Activated naive CD4-positive, alpha-beta T cell (primary cell): ENCODE measurements at places on chromosomes 4 and X.

GRCh38 chr4:5054532-5054931 lies 3.3 kb downstream of the STK32B start:
- no peak for DNase-seq

DNA sequence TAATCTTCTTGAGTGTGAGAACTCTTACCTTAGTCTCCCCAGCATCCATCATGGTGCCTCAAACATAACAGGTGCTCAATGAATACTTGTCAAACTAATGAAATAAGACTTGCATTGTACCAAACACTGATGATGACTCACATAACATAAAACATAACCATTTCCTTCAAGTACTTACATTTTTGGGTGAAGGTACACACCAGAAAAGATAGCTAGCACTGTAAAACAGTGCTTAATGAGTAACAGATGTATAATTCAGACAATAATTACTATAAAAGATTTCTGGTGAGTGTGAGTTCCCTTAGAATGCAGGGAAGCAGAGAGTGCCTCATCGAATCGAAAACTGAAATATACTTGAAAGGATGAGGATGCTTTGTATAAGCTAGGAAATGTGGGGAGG lies 70.1 kb upstream of the HCCS start:
- DNase-seq, result no peak

DNA sequence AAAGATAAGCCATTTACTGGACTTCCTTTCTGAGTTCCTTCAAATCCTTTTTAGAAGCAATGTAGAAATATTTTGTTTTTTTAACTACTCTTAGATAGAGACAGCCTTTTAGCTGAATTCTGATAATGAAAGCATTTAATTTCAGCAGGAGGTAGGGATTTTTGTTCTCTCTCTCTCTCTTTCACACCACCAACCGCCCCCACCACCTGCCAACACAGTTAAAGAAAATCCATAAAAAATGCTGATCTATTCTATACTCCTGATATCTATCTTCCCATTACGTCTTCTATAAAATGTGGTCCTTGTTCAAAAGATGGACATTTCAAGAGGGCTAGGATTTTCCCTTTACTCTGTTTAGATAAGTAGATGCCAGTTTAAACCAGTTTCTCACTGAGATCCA lies 104.5 kb downstream of the DCLK2 start:
- DNase-seq, result no peak

DNA sequence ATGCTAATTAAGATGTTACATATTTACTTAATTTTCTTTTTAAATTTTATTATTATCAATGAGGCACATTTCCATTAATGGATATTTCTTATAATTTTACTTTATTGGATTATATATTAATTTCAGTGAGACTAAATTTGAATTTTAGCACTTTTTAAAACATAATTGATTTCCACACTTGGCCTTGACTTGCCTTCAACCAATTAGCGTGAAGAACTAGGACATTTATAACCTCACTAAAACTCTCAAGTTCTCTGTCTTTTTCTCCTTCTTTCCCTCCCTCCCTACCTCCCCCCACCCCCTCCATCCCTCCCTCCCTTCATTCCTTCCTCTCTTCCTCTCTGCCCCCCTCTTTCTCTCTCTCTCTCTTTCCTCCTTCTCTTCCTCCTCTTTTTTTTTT lies 1618.1 kb downstream of the C4orf33 start:
- no peak for DNase-seq

DNA sequence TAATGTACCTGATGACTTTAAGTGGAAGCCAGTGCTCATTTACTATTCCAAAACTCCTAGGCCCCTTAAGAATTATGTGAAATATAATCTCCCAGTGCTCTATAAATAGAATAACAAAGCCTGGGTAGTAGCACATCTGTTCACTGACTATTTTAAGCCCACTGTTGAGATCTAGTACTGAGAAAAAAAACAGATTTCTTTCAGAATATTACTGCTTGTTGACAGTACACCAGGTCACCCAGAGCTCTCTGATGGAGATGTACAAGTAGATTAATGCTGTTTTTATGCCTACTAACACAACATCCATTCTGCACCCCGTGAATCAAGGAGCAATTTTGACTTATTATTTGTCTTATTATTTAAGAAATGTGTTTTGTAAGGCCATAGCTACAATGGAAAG lies 75.7 kb downstream of the FAM47C start:
- DNase-seq, result no peak

DNA sequence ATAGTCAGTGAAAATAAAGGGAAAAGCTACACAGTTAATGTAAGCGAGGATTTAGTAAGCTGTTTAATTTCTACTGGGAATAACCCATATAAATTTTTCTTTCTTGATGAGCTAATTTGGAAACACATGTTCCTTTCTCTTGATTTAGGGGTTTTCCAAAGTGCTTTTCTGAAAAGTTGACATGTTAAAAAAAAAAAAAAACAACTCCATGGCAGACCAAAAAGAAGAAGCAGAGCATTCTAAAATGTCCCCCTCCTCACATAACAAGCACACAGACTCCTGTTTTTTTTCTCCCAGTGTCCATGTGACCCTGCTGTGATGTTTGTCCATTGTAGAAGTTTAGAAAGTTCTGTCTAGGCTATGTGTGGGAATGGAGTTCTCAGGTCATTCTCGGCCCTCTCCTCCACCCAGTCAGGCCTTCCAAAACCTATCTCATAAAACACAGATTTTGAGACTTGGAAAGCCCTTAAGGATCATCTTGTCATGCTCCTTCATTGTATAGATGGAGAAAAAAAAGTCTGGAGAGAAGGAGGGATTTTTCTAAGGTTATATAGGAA lies 792 bp downstream of the CLIC2 start:
- DNase-seq, result no peak

GRCh38 chr4:123893011-123893981 lies 496.7 kb downstream of the SPRY1 start:
- no peak for DNase-seq

GRCh38 chrX:56228914-56229313 lies 3.2 kb upstream of the KLF8 start:
- DNase-seq, result no peak

DNA sequence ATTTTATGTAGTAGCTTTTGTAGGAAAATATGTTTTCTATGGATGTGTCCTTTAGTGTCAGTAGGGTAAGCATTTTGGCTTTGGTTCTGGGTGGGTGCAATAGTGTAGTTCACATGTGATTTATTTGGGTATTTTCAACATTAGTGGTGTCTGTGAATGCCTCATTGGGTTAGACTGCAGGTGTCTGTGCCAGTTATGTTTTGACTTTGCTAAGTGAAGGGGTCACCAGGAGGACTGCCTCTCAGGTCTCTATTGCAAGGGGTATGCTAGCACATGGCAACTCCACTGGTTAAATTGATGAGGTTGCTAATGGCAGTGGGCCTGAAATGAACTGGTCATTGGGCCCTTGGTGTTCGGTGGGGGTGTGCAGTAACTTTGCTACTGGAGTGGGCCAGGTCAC lies 467.1 kb downstream of the NAF1 start:
- DNase-seq, result no peak

DNA sequence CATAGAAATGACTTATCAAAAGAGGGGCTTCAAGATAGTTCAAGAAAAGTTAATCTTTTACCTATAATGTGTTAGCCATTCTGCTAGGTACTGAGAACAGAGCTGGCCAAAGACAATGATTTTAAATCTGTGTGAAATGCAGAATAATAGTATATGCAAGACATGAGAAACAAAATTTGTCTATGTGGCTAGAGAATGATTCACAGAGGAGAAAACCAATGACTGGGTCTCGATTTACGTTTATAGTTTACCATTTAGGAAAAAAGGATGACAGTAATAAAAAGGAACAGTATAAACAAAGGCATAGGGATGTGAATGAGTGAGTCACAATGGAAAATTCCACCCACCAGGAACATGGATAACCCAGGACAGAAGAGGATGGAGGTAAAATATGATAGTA lies 31.9 kb downstream of the NPFFR2 start:
- no peak for DNase-seq

GRCh38 chr4:20394512-20394911 lies 142.8 kb downstream of the SLIT2 start:
- no peak for DNase-seq

DNA sequence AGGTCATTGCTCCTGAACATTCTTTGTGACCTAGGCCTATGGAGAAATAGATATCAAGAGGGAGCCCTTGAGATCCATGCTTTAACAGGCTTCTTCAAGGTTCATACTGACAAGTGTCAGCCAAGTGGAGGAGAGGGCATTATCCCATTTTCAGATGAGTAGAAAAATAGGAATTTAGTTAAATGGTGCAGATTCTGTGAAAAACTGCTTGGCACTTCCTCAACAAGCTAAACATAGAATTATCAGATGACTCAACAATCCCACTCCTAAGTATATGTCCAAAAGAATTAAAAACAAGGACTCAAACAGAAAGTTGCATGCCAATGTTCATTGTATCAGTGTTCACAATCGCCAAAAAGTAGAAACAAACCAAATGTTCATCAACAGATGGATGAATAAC lies 43.8 kb upstream of the KCNIP4 start:
- DNase-seq, result no peak

DNA sequence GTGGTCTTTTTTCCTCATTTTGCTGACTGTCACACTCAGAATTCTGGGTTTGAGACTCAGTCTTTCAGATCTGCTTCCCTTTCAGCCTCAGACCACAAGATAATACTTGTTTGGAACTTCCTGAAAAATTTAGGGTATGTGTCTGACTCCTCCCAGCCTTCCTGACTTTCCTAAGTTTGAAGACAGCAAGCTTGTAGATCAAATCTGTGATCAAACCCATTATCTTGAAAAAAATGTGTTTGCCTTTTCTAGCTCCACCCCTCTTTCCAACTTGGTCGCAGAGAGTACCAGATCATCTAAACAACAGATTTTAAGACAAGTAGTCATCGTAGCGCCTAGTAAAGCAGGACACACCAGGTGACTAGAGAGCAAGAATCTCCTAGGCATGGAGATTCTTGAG lies 9.9 kb downstream of the BCAP31 start:
- DNase-seq, result no peak

DNA sequence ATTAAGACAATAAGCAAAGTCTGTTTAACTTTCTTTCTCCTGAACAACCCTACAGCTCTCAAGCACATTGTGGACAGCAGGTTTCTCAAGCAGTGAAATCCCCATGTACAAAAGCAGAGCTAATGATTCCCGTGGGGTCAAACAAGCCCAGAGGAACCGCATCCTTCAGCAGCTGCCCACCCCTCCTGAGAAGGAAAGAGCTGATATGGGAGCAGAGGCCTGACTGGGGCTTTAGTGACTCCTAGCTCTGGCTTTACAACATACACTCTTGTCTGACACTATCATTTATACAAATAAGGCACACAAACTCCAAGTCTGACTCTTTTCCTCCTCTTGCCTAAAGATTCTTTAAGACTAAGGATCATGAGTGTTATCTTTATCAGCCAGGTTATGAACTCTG lies 32.8 kb downstream of the HDAC8 start:
- no peak for DNase-seq

GRCh38 chr4:110417136-110417535 lies 58.8 kb upstream of the ENPEP start:
- no peak for DNase-seq

GRCh38 chr4:67394879-67395278 lies 150.4 kb downstream of the CENPC start:
- no peak for DNase-seq

- DNase-seq, result no peak
These were observed 188.0 kb downstream of the STIM2 start for GRCh38 chr4:27048429-27049238.

DNA sequence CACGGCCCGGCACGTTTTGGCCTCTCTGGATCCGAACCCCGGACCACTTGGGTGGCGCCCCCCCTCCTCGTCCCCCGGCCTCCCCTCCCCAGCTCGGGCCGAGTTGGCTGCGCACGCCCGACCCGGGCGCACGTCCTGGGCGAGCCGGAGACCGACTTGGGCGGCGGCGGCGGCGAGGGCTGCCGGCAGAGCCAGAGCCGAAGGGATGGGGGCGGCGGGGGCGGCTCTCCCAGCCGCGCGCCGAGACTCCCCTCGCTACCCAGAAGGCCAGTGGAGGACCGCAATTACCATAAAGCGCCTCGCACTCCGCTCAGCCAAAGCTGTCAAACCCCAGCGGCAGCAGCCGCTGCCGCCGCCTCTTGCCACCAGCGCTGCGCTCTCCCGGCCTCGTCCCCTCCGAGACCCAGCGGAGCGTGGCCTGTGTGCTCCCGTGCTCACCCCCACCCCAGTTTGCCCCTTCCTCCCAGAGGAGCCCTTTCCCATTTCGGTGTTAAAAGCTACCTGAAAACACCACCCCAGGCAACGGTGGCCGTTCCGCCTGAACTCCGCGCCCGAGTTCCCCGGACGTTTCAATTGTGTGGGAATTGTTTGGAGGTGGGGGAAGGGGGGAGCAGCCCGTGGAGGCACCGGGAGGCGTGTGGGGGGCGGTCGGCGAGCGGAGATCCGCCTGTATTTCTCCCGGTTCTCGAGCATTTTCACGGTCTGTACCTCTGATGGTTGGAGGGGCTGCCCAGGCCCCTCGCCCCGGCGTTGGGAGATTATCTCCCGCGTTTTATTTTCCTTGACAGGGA lies 701 bp upstream of the BCOR start:
- no peak for DNase-seq

DNA sequence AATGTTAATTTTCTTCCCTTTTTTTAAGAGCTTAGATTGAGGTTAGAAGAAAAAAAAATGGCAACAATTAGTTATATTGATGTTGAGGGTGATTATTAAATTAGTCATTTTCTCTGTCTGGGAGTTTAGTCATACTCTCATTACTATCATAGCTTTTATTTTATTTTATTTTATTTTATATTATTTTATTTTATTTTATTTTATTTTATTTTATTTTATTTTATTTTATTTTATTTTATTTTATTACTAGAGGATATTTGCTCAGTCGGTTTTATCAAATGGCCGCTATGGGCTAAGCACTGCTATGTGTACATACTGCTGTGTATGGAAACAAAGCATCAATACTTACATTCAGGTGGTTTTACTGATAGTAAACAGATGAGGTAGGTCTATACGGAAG lies 239.5 kb downstream of the RAPGEF2 start:
- DNase-seq, result no peak

GRCh38 chrX:47687263-47687662 lies 28.3 kb upstream of the UXT start:
- DNase-seq, result no peak

- DNase-seq, result no peak
These were observed 375.7 kb downstream of the NLGN4X start for GRCh38 chrX:5852941-5853340.

DNA sequence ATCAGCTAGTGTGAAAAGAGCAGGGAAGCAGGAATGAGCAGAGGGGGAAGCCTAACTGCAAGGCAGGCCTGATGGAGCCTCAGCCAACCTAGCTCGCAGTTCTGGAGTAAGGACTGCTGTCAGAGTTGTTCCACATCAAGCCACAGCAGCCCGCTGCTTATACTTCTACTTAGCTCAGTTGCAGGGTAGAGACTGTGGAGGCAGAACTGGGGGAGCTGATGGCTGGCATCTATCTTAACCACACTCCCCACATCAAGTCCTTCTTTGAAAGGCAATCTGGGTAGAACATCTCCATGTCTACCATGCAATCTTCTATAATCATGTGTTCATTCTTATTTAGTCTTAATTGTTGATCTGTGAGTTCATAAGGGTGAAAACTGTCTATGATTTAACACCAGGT lies 46.1 kb downstream of the DDX60 start:
- no peak for DNase-seq

DNA sequence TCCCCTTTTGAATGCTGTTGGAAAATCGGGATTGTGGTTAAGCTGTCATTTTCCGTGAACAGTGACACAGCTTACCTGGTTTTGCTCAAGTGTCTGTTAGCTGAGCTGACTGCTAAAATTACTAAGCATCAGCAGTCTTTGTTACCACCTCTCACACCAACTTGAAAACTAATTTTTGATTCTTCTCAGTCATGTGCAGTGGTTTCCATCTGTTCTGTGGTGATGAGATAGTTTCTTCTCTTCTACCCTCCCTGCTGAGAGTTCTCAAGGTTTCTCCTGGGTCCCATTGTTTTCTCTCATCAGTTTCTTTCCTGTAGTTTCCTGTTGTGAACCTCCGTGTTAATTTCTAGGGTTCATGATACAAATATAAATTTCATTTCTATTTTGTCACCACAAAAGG lies 225.6 kb downstream of the ARHGAP10 start:
- DNase-seq, result no peak
